Stimulated activated CD8-positive, alpha-beta memory T cell treated with anti-CD3 and anti-CD28 coated beads, Interleukin-4, amount 100 ng/mL, for 24 hours (primary cell): ENCODE measurements at places on chromosomes 13 and 19.

DNA sequence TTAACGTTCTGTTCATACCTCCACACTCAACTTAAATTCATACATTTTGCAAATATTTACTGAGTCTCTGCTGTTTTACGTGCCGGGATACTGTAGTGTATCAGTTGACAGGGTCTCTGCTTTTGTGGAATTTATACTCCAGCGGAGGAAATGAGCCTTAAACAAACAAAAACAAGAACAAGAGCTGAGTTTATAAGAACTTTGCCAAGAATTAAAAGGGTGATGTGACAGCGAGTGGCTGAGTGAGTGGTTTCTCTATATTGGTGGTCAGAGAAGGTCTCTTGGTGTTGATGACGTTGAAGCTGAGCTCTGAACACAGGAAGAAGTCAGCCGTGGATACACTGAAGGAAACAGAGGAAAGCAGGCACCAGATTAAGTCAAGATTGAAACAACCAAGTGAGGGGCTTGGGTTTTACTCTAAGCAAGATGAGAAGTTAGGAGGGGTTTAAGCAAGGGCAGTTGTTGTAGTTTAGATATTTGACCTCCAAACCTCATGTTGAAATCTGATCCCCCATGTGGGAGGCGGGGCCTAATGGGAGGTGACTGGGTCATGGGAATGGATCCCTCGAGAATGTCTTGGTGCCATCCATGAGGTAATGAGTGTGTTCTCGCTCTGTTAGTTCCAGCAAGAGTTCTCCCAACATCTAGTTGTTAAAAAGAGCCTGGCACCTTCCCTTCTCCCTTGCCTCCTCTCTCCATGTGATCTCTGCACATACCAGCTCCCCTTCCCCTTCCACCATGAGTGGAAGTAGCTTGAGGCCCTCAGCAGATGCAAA lies 248.3 kb downstream of the DCLK1 start:
- no peak for DNase-seq

- DNase-seq = no peak
Observed at GRCh38 chr13:30924721-30925120, 7.7 kb upstream of the TEX26 start.

GRCh38 chr19:11375143-11375948 lies 880 bp downstream of the SWSAP1 start:
- DNase-seq = peak; percentile 46

GRCh38 chr19:2969104-2969504 lies 8.3 kb upstream of the TLE6 start:
- no peak for DNase-seq

DNA sequence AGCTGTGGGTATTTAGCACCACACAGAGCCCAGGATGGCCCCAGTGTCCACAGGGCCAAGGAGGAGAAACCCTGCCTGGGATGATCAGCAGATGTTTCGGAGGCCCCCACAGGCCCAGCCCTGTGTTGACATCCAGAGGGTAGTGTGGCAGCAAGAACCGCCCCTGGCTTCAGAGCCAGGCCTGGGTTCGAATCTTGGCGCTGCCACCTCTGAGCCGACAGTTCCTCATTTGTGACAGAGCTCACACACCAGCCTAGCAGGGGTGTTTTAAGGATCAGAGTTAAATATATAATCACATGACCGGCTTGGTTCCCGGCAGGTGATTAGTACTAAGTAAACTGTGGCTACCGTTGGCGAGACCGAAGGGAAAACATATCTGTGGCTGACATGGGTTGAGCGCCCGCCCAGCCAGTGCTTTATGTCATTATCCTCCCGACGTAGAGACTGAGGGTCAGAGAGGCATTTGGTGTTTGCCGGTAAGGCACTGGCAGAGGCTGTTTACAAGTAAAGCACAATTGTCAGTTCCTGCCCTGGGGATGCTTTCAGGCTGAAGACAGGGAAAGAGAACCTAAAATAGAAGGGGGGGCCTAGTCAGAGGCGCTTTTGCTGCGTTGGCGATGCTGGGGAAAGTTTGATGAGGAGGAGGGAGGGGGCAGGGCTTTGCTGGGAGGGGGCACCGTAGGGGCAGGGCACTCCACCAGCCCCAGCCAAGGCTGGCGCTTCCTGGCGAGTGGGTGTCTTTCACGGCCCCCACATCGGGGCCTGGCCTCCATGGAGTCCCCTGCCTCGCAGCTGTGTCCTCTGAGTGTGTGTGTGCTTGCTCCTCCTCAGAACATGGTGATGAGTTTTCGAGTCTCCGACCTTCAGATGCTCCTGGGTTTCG lies 4.8 kb downstream of the PIAS4 start:
- DNase-seq = no peak

DNA sequence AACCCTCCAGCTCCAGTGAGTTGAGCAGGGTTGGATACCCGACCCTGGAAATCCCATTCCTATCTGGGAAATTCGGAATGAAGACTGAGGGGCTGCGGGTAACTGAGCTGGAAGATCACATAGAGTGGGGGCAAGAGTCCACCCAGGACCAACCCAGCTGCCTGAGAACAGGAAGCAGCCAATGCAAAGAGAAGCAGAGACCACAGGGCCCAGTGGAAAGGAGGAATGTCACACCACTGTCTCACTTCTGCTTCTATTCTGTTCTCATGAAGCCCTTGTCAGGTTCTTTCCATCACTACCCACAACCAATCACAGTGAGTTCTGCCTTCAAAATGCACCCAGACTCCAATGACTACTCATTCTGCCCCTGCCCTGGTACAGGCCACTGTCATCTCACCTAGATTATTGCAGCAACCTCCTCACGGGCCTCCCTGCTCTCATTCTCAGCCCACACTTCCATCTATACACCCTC lies 15.3 kb downstream of the DYRK1B start:
- DNase-seq = no peak

DNA sequence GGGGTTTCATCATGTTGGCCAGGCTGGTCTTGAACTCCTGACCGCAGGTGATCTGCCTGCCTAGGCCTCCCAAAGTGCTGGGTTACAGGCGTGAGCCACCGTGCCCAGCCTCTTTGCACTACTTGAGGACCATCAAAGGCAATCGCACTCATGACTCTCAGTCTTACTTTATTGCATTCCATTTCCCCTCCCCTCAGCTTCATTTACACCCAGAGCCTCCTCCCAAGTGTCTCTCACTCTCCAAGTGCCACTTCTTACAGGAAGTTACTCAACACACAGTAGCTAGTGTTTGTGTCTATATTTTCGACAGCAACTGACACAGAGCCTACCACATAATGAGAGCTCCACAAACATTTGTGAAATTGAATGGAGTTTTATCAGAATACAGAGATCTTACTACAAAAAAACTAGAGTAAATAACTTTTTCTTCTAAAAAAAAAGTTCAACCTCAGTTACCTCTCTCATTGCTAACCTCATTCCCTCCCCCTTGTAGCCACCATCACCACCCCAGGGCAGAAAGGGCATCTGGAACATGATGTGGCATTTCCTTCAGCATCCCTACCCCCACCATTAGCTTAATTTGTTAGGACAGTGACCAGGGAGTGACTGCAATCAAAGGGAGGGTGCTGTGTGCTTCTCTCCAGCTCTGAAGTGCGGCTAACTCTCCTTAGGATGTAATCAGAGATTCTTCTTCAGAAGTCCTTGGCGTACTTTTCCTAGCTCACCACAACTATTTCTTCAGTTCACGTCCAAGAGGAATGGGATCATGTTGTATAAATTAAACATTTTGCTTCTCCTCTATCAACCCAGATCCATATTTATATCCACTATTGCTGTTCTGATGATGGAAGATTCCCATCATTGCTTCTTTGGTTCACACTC lies 17.0 kb upstream of the RUBCNL start:
- no peak for DNase-seq

DNA sequence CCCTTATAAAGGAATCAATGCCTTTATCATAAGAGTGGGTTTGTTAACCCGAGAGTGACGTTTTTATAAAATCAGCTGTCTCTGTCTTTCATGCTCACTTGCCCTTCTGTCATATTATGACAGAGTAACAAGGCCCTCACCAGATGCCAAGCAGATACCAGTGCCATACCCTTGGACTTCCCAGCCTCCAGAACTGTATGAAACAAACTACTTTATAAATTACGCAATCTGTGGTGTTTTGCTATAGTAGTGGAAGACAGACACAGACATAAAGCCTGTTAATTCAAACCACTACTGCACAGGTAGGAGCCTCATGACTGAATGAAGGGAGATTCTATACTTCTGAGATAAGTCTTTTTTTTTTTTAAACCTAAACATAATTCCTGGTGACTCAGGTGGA lies 4.6 kb downstream of the VN1R1 start:
- no peak for DNase-seq

DNA sequence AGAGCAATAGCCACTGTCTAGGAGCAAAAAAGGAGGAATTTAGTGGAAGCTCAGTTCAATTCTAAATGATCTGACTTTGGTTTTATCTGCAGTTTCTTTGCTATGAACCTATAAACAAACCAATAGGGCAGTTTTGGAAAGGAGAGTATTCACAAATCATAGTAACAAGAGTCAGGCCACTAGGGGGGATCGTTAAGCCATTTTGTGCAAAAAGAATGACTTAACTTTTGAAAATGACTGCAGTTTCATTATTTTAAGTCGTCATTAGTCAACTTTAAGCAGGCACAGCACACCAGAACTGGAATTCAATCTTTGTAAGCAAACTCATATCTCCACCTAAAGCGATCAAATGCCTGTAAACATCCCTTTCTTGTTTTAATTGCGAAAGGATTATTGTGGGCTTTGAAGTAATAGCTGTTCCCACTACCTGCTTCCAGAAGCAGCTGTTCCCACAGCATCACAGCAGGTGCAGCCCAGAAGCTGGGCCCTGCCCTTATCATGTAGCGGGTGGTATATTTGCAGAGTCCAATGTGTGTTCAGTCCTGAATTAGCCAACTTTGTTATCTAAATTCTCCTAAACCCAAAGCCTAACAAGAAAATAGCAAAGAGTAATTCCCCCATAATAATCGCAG lies 51.5 kb downstream of the SOX21 start:
- no peak for DNase-seq
